ENCODE measurements at places on chromosomes 1 and 21.

DNA sequence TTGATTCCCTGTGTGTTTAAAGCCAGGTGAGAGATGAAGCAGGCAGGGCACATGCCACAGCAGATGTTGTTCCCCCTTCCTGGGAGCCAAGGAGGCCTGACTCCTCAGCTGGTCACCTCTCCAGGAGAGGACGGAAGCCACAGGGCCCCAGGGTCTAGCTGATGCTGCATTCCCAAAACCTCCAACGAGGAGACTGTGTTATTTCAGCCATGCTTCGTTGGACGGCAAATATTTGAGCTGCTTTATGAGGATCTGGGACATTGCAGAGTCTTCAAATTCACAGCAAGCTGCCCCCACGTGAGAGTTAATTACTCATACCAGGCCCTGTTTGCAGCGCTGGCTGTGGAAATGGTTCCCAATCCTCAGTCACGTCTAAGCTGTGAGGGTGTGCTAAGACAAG lies 85.3 kb downstream of the CDC7 start:
- DNase-seq = no peak

GRCh38 chr1:45621501-45621836 lies 2.4 kb downstream of the CCDC17 start:
- no peak for DNase-seq

DNA sequence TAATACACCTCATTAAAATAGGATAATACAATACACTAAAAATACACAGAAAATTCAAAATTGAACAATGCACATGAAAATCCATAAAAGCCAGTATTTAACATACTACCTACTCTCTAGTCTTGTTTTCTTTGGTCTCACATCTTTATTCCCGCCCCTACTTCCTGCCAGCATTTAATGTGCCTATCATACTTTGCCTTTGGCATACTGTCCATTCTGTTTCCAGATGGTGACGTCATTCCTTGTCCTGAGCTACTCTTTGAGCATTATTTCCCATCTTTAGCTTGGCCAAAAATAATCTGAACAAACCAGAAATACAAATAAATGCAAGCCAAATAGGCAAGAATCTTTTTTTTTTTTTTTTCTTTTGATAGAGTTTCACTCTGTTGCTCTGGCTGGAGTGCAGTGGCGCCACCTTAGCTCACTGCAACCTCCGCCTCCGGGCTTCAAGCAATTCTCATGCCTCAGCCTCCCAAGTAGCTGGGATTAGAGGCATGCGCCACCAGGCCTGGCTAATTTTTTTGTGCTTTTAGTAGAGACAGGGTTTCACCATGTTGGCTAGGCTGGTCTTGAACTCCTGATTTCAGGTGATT lies 4.4 kb downstream of the HFM1 start:
- no peak for DNase-seq

DNA sequence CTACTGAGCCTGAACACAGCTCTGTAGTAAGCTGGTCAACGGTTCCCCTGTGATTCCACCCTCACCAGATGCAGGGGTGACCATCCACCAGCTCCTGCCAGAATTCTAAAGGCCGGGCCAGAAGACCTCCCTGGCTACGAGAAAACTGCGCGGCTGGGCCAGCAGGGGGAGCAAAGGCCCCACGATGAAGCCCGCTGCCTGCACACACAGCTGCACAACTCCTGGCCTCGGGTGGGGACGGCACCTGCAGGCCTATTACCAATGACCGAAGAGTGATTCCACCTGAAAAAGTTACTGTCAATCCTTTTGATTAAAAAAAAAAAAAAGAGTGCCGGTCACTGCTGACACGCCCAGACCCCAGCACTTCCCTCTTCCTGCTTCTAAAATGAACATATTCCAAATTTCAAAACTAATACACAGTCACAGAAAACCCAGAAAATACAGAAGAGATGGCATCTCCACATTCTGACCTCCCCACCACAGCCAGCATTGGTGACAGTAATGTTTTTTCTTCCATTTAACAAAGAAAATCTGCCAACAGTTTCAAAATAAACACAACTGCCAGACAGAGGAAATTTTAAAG lies 49.8 kb upstream of the RIPK4 start:
- peak; percentile 53 for DNase-seq

DNA sequence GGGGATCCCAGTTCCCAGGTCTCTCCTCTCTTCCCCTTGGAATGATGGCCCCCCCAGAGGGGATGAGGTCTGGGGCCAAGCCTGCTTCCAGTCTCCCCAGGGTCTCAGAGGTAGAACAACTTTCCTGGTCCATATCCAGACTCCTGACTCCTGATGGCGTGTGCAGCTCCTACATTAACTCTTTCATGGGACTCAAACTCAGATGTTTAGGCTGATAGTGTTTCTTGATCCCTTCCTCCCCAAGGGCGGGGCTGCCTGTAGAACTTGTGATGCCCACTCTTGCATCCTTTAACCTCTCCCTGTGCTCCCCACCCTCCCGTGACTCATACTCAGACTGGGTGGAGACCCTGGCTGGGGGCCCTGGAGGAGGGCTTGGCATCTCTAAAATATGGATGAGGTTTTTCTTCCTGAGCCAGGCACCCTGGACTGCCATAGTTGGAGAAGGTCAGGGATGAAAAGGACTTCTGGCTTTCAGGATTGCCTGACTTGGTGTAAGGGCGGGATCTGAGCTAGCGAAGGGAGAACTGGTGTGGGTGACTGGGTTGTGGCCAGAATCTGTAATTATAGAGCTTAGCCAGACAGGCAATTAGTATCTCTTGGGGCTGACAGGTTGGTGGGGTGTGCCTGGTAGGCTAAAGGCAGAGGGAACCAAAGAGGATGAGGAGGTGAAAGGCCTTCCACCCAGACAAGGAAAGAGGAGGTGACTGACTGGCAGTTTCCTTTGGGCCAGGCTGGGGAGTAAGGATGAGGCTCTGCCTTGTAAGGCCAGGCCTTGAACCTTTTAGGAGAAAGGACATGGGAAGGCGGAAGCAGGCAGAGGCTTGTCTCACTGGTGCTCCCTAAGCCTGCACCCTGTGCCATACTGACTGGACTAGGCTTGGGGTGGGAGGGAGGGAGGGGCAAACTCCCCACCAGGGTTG lies 1.5 kb downstream of the ATP8B2 start:
- peak; percentile 27 for DNase-seq

DNA sequence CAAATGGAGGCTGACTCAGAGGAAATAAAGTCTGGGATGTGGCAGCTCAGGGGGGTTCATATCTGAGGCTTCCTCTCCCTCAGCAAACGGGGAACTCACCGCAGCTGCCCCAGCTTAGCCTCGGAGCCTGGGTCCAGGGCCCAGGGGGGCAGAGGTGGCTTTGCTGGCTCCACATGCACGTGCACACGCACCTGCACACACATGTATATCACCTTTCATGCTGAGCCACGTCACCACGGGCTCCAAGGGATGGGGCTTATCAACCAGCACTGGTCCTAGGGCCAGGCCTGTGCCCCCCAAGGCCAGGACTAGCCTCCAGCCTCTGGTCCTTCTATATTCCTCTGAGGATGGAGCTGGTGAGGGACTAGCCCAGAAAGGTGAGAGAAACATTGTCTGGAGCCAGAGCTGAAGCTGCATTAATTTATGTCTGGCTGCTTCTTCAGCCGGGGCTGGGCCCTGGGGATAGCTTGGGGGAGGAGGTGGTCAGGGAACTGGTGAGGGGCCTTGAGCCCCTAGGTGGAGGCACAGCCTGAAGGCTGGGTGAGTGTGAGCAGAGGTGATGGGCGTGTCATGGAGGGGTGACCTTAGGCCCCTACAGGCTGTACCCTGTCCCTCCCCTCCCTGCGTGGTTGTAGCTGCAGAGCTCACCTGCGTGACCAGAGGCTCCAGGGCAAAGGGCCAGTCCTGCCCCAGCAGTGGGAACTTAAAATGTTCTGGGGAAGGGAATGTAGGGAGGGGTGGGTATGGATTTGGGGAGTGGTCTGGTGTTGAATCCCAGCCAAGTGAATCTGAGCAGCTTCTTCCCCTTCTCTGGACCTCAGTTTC lies 520.8 kb downstream of the PTPRU start:
- no peak for DNase-seq

- DNase-seq = no peak
These were observed 38.0 kb upstream of the RWDD3 start for GRCh38 chr1:95196017-95196416.

DNA sequence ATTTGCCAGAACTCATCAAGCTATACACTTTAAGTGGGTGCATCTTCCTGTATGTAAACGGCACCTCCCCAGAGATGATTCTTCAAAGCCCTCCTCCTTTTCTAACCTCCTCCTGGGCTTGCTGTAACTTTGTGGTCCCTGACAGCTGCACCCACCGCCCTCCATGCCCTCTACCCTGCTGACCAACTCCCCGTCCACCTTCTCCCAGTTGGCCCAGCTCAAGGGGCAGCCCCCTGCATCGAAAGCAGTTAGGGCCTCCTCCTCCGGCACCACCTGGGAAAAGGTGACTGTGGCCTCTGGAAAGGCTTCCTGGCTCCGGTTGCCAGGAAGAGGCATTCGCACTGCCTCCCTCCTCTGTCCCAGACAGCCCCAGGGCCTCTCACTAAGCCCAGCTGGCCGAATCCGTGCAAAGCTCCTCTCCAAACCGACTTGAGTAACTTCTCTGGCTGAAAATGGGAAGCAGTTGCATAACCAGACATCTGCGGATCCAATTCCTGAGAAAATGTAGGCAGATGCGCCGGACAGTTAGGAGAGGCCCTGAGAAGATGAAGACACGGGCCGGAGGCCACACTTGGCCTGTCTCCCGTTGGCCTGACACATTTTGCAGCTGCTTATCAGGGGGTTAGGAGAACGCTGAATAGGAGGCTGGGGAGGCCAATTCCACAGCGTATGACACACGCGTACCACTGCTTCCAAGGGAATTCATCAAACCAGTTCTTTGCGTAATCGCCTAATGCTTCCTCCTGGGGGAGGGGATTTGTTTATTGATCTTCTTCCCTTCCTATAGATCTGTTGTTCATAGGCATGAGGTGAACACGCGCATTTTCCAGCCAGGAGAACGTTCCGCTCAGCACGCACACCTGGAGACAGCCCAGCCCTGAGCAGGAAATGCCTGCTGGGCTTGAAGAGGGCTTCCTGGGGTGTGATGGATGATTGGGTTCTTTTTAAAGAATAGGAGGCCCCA lies 48.7 kb upstream of the COL6A2 start:
- DNase-seq = no peak

DNA sequence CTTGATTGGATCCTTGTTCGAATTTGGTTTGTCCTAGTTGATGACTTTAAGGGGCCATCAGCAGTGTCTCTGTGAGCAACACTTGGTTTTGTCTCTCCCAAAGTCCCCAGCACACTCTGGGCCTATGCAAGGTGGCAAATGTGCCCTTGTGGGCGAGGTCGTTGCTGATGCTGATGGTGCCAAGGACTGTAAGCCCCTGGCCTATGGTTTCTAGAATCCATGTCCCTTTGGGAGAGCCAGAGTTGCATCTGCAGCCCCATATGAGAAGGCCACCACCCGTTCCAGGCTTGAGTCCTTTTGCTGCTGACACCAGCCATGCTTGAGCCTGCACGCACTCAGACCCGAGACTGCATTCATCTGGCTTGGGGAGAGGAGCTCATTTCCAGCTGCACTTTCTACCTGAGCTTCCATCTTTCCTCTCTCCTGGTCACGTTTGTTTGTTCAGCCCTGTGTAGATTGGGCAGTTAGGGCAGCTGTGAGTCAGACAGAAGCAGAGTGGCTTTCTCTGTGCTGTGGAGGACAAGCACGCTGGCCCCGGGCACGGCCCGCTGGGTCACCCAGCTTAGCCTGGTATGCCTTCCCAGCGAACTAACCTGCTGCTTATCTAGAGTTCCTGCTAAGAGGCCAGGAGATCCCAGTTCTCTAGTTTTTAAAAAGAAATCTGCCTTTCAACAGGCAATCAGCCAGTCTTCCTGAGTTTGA lies 52.1 kb upstream of the CSF3R start:
- DNase-seq = no peak

GRCh38 chr1:206037581-206037980 lies 13.9 kb upstream of the CTSE start:
- DNase-seq = no peak

DNA sequence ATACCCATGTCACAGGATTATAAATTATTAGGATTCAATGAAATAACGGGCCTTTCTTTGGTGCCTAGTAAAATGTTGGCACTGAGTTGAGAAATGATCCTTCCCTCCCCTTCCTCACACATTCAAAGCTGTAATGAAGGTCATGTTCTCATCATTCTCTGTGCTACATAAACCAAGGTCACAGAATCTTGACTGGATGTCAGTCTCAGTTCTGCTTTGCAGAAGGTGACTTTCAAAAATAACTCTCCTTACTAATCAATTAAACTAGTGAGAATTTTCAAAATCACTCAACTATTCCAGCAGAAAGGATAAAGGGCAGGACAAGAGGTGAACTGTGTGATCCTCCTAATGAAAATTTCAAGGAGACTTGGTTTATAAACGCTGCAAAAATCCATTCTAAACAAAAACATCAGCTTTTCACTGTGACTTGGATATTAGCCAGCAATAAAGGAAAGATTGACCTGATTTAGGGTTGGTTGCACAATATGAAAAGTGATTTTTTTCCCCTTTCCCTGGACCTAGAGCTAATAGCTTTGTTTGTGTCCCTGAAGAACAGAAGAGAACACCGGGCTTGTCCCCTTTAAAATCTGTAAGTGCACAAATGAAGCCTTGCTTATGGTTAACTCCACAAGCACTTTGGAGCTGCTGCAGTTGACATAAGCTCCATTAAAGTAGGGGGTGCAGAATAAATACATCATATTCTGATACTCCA lies 120.1 kb downstream of the SEC16B start:
- DNase-seq = no peak

GRCh38 chr1:14946684-14947238 lies 206.8 kb upstream of the TMEM51 start:
- no peak for DNase-seq

GRCh38 chr1:155453141-155453540 lies 109.5 kb downstream of the ASH1L start:
- no peak for DNase-seq

GRCh38 chr21:18403735-18404450 lies at the start of gene TMPRSS15:
Gene TMPRSS15, minus strand, starts transcription at chr21:18403785. Its CDS starts 163 bp downstream, at chr21:18403622.
- no peak for DNase-seq

- no peak for DNase-seq
These were observed 66.4 kb downstream of the MARK1 start for GRCh38 chr1:220594356-220594755.

DNA sequence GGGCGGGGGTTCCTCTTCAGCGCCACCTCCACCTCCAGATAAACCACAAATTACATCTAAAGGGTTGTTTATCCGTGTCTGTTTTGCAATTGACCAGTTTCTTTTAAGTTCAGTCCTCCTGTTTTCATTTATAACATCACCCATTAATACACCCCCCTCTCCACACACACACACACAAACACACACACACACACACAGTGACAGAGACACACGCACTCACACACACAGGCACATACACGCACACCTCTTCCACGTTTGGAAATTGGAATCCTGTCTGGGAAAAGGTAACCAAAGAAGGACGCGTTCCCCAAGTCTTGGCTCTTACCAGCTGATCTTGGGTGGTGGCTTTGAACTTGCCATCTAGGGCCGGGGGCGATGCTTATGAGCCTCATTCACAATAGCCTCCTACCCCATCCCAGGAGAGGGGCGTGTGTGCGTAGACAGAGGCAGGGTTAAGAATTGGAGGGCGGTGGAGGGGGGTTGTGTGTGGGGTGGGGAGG lies 442 bp upstream of the CSMD2 start:
- no peak for DNase-seq

- DNase-seq = no peak
These were observed 159.9 kb upstream of the HMCN1 start for GRCh38 chr1:185574139-185574875.
